ENCODE measurements at places on chromosomes 13 and 19. TPM values are rescaled to one million over a fixed set of nuclear protein-coding genes. Genes with fewer than 3 reads are reported as not detected.

The NLRP9 gene
- not detected for total RNA-seq

DNA sequence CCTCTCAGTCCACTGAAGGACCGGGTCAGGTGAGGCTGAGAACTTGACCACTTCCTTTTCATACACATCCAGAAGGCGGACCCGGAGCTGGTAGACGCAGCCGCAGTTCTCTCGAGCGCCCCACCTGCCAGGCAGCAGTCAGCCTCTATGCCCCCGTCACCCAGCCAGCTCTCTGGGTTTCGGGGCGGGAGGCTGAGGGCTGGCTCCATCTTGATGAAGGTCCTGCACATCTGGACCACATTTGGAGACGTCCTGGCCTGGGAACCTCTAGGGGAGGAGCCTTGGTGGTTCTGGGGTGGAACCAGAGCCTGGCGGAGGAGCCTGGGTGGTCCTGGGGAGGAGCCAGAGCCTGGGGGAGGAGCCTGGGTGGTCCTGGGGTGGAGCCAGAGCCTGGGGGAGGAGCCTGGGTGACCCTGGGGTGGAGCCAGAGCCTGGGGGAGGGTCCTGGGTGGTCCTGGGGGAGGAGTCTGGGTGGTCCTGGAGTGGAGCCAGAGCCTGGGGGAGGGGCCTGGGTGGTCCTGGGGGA, 14.3 kb downstream of the MRPS12 start:
- DNase-seq = no peak

GRCh38 chr13:32150239-32150638, 118.7 kb downstream of the FRY start:
- DNase-seq = no peak

DNA sequence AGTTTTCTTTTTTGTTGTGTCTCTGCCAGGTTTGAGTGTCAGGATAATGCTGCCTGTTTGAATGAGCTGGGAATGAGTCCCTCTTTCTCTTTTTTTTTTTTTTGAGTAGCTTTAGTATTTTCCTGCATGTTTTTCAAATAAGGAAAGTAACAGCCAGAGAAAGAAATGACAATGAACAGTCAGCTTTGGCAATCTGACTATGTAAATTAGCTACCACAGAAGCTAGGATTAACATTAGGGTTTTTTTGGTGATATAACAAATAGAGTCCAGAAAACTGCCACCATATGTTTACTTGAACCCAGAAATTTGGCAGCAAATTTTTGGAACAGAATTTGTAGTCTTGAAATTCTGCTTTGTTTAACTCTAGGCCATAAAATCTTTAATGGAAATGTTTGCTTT, 50.5 kb downstream of the SGCG start:
- no peak for DNase-seq

The CCDC70 gene
- total RNA-seq = not detected

- no peak for DNase-seq
Measured at GRCh38 chr13:20927596-20928257, 25.2 kb upstream of the XPO4 start.

DNA sequence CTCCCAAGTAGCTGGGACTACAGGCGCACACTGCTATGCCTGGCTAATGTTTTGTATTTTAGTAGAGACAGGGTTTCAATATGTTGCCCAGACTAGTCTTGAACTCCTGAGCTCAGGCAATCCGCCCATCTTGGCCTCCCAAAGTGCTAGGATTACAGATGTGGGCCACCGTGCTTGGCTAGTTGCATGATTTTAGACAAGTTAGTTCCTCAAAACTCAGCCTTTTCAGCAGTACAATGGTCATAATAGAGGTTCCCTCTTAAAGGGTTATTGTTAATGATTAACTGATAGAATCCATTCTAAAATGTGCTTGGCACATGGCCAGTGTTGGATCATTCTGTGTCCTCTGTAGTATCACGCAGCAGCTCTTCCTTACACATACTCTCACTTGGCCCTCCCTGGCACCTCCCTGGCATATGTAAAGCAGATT, 19.5 kb upstream of the IFT88 start:
- DNase-seq = no peak

DNA sequence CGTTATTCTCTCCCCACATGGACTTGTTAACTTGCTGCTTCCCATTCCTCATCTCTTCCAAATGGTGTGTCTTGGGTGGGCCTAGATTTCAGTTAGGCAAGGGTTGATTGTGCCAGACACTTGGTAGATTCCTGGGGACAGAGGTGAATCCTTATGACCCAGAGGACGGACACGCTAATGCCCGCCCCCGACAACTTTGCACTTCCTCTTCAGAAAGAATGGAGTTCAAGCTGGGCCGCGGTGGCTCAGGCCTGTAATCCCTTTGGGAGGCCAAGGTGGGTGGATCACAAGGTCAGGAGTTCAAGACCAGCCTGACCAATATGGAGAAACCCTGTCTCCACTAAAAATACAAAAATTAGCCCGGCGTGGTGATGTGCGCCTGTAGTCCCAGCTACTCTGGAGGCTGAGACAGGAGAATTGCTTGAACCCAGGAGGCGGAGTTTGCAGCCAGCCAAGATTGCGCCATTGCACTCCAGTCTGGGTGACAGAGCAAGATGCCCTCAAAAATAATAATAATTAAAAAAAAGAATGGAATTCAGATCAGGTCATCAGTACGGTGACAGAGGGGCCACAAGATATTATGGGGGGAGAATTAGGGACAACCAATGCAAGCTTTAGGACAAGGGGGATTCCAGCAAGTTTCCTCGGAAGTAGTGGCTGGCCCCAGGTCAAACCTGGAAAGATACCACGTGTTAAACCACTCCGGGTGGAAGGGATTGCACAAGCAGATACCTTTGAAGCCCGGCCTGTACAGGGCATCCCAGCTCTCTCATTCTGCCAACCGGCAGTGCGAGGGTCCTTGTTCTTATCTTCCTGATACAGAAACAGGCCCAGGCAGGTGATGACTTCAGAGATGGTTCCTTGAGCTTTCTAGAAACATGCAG, 2.7 kb downstream of the MYO9B start:
- DNase-seq = no peak

The SCGB2B2 gene
- 0.95 TPM for total RNA-seq

- DNase-seq = no peak
Measured at GRCh38 chr13:57716295-57716694, 84.8 kb downstream of the PCDH17 start.

- no peak for DNase-seq
Measured at GRCh38 chr13:29771247-29771646, 79.2 kb downstream of the UBL3 start.
